GM23338 (cell line): ENCODE measurements at places on chromosomes 3 and 15. TPM values are rescaled to one million over a fixed set of nuclear protein-coding genes. Genes with fewer than 3 reads are reported as not detected.

DNA sequence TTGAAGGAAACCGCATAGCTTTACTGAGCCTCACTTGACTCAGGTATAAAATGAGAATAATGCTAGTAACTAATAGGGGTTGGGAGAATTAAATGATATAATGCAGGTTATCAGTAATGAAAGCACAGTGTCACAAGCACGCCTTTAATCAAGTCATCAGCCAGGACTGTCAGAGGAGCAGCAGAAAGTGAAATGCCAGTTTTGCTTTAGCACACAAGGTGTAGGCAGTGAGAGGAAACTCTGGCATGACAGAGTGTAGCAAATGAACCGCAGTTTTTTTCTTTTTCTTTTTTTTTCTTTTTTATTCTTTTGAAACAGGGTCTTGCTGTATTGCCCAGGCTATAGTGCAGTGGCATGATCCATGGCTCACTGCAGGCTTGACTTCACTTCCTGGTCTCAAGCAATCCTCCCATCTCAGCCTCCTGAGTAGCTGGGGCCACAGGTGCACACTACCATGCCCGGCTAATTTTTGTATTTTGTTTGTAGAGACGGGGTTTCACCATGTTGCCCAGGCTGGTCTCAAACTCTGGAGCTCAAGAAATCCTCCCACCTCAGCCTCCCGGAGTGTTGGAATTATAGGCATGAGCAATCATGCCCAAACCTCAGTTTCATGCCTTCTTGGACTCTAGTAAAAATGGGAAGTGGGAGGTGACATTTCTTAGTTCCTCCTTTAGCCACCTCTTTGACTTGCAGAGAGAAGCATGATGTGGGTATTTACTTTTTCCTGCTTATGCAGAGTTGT, 9.7 kb upstream of the SCAANT1 start:
- no peaks in the 10 kb centered on the region for H3K27me3 ChIP-seq
- DNase-seq: no peak
- 0 out of 2 replicates have a peak, but pooled peaks cover 4% of the 10 kb centered on the region for H3K36me3 ChIP-seq
- no peaks in the 10 kb centered on the region for H3K4me1 ChIP-seq

GRCh38 chr3:151971814-151972579, 98.6 kb downstream of the SUCNR1 start:
- no peak overlapping the region for H3K4me3 ChIP-seq
- no peaks in the 10 kb centered on the region for H3K27me3 ChIP-seq
- H3K4me1 ChIP-seq: no peaks in the 10 kb centered on the region
- H3K27ac ChIP-seq: no peak overlapping the region
- DNase-seq: peak; percentile 5
- no peaks in the 10 kb centered on the region for H3K36me3 ChIP-seq

- no peak overlapping the region for H3K4me3 ChIP-seq
- H3K27ac ChIP-seq: no peak overlapping the region
- no peaks in the 10 kb centered on the region for H3K36me3 ChIP-seq
- H3K27me3 ChIP-seq: no peaks in the 10 kb centered on the region
- no peaks in the 10 kb centered on the region for H3K4me1 ChIP-seq
Measured at GRCh38 chr3:165339753-165340152, 143.6 kb upstream of the SLITRK3 start.

- H3K4me3 ChIP-seq: no peak overlapping the region
- H3K4me1 ChIP-seq: peaks cover 5% of the 10 kb centered on the region; the same call in 1 of the 2 replicates
- H3K27me3 ChIP-seq: no peaks in the 10 kb centered on the region
- H3K36me3 ChIP-seq: no peaks in the 10 kb centered on the region
- DNase-seq: no peak
Measured at GRCh38 chr3:188906236-188906635, 265.5 kb upstream of the TPRG1 start.

DNA sequence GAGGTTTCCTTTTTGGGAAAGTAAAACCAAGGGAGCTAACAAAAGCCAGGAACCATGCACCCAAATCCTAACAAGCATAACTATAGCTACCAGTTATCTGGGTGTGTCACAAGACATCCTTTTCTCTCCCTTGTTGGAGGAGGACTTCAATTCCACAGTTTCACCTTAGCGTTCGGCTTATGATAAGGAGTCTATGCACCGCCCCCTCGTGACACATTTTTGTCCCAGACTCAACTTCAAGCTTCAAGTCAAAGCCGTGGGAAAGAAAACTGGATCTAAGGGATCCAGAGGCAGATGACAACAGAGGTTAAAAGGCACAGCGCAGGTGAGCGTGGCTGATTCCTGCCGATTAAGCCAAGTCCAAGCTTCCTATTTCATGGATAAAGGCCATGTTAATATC, 13.9 kb upstream of the FXR1 start:
- no peak overlapping the region for H3K27ac ChIP-seq
- no peaks in the 10 kb centered on the region for H3K4me1 ChIP-seq

- no peaks in the 10 kb centered on the region for H3K27me3 ChIP-seq
- no peaks in the 10 kb centered on the region for H3K36me3 ChIP-seq
Measured at GRCh38 chr15:79620112-79620857, 188.1 kb downstream of the MINAR1 start.

- peaks cover 57% of the 10 kb centered on the region for H3K4me1 ChIP-seq
- DNase-seq: no peak
- no peak overlapping the region for H3K4me3 ChIP-seq
- no peaks in the 10 kb centered on the region for H3K36me3 ChIP-seq
- H3K27ac ChIP-seq: no peak overlapping the region
Measured at GRCh38 chr3:61908382-61908781, 347.0 kb downstream of the PTPRG start.

DNA sequence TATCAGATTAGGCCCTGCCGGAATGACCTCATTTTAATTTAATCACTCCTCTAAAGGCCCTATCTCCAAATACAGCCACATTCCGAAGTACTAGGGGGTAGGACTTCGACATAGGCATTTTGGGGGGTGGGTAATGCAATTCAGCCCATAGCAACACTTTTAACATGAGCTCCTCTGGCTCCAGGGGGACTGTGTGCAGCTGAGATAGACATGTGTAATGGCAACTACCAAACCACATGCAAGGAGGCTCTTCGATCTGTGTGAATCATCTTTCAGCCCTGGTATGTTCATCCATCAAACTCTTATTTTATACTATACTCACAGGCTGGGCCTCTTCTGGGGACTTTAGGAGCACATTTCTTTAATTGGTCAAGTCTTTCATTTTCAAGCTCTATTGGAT, 57.4 kb upstream of the PPARG start:
- H3K4me1 ChIP-seq: no peaks in the 10 kb centered on the region
- DNase-seq: no peak
- no peak overlapping the region for H3K27ac ChIP-seq
- H3K4me3 ChIP-seq: no peak overlapping the region
- H3K36me3 ChIP-seq: no peaks in the 10 kb centered on the region

DNA sequence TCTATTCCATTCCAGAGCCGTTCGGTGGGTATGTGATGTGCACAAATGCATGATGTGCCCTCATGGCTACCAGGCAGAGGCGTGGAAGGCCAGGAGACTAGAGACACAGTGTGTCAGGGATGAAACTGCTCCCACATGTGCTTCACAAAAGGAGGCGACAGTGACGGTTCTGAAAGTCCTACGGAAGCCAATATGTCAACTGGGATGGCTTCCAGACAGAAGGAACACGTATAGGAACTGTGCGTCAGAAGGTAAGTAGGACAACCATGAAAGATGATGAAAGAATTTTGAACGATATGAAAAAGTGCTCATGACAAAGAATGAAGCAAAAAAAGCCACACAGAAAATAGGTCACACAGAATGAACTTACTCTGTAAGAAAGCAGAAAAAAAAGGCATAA, 34.1 kb downstream of the GLB1 start:
- H3K4me3 ChIP-seq: no peak overlapping the region
- no peak for DNase-seq
- no peaks in the 10 kb centered on the region for H3K27me3 ChIP-seq

- no peaks in the 10 kb centered on the region for H3K27me3 ChIP-seq
- no peak overlapping the region for H3K4me3 ChIP-seq
- DNase-seq: no peak
- no peaks in the 10 kb centered on the region; the same call in 1 of the 2 replicates for H3K4me1 ChIP-seq
Measured at GRCh38 chr15:80006946-80007345, 36.0 kb upstream of the BCL2A1 start.

DNA sequence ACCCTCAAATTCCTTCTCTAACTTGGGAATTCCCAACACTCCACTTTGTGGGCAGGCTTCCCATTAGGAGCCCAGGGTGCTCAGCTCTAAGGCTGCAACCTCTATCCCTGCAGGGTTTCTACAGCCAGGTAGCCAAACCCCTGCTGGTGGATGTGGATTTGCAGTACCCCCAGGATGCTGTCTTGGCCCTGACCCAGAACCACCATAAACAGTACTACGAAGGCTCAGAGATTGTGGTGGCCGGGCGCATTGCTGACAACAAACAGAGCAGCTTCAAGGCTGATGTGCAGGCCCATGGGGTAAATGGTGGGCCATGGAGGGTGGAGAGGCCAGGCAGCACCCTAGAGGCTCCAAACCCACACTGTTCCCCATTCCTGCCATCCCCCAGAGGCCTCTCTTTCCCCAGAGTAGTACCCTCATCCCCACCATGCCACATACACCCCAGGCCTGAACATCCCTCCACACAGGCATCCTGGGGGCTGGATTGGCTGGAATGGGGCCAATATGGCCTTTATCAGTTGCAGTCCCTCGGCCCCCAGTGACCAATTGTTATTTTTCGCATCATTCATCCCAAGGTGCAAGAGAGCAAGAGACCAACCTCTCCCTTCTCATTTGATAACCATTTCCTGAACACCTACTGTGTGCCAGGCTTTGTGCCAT, 7.7 kb downstream of the ITIH1 start:
- H3K36me3 ChIP-seq: no peaks in the 10 kb centered on the region
- no peak overlapping the region for H3K4me3 ChIP-seq
- no peaks in the 10 kb centered on the region for H3K27me3 ChIP-seq
- H3K4me1 ChIP-seq: no peaks in the 10 kb centered on the region

DNA sequence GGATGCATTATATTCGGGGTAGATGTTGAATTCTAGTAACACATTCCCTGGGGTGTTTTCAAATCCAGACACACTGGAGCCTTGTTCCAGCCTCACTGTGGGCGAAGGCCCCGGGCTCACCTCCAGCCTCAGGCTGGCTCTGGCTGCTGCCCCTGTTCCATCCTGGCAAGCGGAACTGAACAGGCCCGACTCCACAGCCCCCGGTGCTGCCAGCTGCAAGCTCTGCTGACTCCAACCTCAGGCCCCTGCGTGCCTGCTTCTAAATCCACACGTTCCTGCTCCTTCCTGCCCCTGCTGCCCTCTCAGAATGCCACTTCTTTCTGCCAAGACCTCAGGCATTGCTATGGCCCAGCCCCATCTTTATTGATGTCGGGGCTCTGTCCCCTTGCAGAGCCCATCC, 90.6 kb downstream of the LIPC start:
- H3K4me1 ChIP-seq: peaks cover 7% of the 10 kb centered on the region
- DNase-seq: no peak
- no peak overlapping the region for H3K27ac ChIP-seq
- no peaks in the 10 kb centered on the region for H3K27me3 ChIP-seq

DNA sequence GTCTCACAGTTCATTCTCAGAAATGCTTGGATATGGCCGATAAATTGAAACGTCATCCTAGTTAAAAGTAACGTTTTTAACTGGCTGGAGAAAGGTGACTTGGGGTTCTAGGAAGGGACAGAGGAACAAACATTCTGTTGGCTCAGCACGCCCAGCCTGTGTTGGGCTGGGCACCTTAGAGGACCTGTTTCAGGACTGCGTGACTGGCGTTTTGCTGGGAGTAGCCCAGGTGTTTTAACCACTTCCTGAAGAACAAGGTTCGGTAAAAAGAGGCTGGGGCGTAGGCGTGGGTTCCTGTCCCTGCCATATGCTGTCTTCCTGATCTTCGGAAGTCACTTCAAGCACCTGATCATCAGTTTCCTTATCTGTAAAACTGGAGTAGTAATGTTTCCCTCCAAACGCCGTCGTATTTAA, 1.1 kb upstream of the TLNRD1 start:
- H3K36me3 ChIP-seq: no peaks in the 10 kb centered on the region
- H3K4me1 ChIP-seq: peaks cover 12% of the 10 kb centered on the region
- no peak overlapping the region for H3K27ac ChIP-seq
- DNase-seq: peak; percentile 48
- H3K4me3 ChIP-seq: peak overlapping the region; percentile 86

- no peak for DNase-seq
- peak overlapping the region; percentile 48; the same call in 1 of the 2 replicates for H3K4me3 ChIP-seq
- H3K36me3 ChIP-seq: no peaks in the 10 kb centered on the region
- no peak overlapping the region for H3K27ac ChIP-seq
- H3K27me3 ChIP-seq: peaks cover 28% of the 10 kb centered on the region
Measured at GRCh38 chr3:193945143-193945542, 190.8 kb upstream of the HES1 start.

DNA sequence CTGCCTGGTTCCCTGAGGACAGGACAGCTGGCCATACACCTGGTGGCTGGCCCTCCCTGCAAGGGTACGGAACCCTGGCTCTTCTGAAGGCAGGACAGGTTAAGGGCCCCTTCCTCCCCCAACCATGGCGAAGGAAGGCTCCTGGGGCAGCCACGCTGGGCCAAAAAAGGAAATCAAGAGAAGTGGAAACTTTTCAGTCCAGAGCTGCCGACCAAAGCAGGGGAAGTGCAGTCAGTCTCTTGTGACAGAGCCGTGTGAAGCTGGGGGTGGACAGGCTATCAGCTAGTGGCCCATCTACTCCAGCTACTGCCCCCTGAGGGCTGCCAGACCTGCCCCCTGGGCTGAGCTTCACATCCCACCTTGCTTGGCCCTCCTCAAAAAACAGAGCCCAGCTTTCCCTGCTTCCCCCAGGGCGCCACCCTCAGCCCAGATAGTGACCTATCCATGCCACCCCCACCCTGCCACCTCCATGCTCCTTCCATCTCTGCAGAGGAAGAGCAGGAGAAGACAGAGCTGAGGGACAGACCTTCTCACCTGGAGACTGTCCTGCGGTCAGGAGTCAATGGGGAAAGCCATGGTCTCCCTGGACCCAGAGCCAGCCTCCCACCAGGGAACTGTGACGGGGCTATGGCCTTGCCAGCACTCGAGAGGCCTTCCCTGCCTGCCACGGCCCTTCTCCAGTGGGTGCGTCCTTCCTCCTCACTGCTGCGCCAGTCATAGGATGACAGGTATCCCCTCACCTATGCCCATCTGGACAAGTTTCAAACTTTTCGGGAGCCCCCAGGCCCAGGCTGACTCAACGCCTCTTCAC, 4.6 kb downstream of the SEMA7A start:
- H3K4me3 ChIP-seq: no peak overlapping the region
- H3K27me3 ChIP-seq: peaks cover 10% of the 10 kb centered on the region
- no peak overlapping the region for H3K27ac ChIP-seq
- no peak for DNase-seq
- peaks cover 14% of the 10 kb centered on the region; the same call in 1 of the 2 replicates for H3K4me1 ChIP-seq
- no peaks in the 10 kb centered on the region for H3K36me3 ChIP-seq

Gene RHOA
- 373 and 421 TPM in 2 replicates for total RNA-seq

Gene INTS14
- total RNA-seq: 37.7 and 56.0 TPM in 2 replicates

Gene KCTD6
- total RNA-seq: 22.8 and 28.3 TPM in 2 replicates

Gene GNAT1
- total RNA-seq: not detected in 2 replicates

Gene NR2E3
- 0.62 and 1.3 TPM in 2 replicates for total RNA-seq

Gene ARHGEF26
- total RNA-seq: 16.9 and 17.3 TPM in 2 replicates
